ENCODE measurements at places on chromosomes 4 and X. TPM values are rescaled to one million over a fixed set of nuclear protein-coding genes. Genes with fewer than 3 reads are reported as not detected.

DNA sequence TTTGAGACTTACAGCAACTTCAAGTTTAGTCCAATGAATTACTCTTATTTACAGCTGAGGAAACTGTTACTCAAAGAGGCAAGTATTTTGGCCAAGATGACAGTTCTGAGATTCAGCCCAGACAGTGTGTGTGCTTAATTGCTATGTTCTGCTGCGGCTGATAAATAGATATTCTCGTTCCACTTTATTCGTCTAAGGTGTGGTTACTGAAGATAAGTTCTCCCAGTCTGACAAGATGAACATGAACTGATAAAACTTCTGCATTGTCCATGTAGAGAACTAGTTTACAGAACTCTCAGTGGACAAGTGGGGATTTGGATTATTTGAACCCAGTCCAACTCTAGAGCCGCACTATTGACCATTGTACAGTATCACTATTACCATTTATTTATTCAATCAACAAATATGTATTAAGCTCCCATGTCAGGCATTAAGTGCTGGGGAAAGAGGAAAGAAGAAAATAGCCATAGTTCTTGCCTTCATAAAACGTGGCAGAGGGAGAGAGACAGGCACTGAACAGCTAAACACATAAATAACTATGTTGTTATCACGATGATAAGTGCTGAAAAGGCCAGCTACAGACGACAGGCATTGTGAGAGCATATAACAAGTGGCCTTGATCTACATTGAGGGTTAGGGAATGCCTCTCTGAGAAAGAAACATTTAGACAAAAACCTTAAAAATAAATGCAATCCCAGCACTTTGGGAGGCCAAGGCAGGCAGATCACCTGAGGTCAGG lies 4.0 kb upstream of the DHX15 start:
- no peaks in the 10 kb centered on the region for H3K36me3 ChIP-seq
- no peak overlapping the region for H3K4me3 ChIP-seq
- H3K4me1 ChIP-seq: peaks cover 3% of the 10 kb centered on the region
- no peak for DNase-seq
- H3K27ac ChIP-seq: no peak overlapping the region
- no peaks in the 10 kb centered on the region for H3K27me3 ChIP-seq

DNA sequence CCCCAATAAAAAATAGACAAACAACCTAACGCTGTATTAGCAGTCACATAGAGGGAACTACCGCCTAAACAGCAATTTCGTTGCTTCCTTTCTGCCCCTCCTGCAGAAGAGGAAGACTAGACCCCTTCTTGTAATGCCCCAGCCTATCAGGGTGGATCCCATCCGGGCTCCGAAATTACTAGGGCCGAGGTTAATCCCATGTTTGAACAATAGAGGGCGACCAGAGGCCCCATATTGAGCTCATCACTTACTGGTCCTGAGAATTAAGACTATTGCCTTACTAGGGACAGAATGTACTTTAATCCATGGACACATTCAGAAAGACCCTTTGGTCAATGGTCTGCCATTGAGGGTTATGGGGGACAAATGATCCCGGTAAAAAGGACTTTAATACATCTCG lies 11.8 kb upstream of the ZNF630 start:
- H3K4me3 ChIP-seq: no peak overlapping the region
- H3K36me3 ChIP-seq: no peaks in the 10 kb centered on the region
- DNase-seq: no peak
- no peaks in the 10 kb centered on the region for H3K27me3 ChIP-seq
- H3K4me1 ChIP-seq: no peaks in the 10 kb centered on the region
- H3K27ac ChIP-seq: no peak overlapping the region

- H3K27ac ChIP-seq: no peak overlapping the region
- no peaks in the 10 kb centered on the region for H3K36me3 ChIP-seq
- no peaks in the 10 kb centered on the region for H3K4me1 ChIP-seq
- no peak overlapping the region for H3K4me3 ChIP-seq
These were observed 221.9 kb downstream of the LHFPL1 start for GRCh38 chrX:112457788-112458187.

DNA sequence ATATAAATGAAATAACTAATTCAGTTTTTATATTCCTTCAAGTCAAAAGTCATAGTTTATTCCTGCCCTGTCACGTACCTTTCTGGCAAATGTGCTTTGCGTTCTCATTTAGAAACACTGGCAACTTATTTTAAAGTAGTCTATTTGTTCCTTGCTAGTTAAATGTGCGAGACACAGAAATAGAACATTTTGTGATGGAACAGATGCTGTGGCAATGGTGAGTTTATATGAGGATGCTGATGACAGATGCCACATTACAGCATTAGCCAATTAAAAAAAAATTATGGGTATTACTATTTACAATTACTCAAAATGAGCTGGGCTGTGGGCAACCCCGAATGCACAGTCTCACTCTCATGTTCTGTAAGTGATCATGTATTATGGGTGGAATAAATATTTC lies 26.1 kb upstream of the EPHA5 start:
- H3K27me3 ChIP-seq: no peaks in the 10 kb centered on the region
- H3K4me3 ChIP-seq: no peak overlapping the region
- no peak overlapping the region for H3K27ac ChIP-seq
- H3K4me1 ChIP-seq: no peaks in the 10 kb centered on the region
- H3K36me3 ChIP-seq: no peaks in the 10 kb centered on the region

FBXL5 gene
- 101 TPM for total RNA-seq

PAPSS1 gene
- 70.8 TPM for total RNA-seq

Data from upper lobe of right lung (tissue), 1 donor.